ENCODE measurements at places on chromosomes 6 and 20.

DNA sequence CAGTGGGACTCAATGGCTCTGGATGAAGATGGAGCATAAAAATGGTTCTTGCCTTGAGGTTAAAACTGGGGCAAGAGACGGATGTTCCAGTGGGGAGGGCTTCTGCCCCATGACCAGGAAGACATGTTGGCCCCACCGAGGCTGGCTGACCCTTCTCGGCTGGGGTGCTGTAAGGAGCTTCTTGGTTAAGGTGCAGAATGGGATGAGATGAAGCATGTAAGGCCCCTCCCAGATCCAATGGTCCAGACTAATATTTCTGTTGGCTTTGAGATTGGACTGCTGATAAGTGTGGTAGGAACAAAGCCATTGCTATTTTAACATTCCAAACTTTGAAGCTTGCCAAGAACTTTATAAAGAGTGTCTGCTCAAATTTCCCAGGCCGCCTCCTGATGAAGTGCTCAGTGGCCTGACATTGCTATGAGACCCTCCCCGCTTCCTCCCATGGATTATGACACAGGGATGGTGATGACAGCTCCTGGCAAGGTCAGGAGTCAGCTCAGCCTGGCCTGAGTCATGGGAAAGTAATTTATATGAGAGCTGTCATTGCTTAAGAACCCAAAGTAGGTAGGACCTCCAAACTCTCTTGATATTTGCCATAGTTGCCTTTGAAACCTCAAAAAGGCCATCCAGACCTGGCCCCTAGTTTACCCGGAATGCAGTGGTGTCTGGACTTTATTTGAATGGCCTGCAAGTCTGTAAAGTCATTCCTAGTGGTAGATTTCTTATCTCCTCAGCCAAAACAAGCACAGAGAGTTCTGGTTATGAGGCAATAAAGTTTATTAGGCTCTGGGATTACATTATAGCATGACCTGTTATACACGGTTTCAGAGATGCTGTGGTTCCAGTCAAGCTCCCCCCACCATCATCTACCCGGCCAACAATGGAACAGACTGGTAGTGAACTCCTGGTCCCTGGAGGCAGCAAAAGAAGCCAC, 55.2 kb downstream of the TGM2 start:
- DNase-seq = no peak

DNA sequence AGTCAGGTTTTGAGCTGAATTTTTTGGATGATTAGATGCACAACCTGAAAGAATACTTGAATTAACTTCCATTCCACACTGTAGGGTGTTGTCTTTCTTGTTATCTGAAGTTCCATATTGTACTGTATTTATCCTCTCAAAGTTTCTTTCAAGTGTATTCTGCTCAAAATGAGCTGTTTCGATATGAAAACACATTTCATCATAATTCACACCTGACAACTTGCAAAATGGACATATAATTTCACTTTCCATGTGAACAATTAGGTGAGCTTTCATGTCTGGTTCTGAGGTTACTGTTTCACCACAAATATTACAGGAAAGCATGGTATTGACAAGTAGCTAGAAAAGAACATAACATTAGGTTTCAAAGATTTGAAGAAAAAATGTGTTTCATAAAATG, 1.7 kb downstream of the ZUP1 start:
- no peak for DNase-seq

GRCh38 chr6:44850312-44850711, 462.8 kb downstream of the CDC5L start:
- no peak for DNase-seq

- no peak for DNase-seq
Measured at GRCh38 chr6:96001891-96002575, 13.7 kb upstream of the FUT9 start.

DNA sequence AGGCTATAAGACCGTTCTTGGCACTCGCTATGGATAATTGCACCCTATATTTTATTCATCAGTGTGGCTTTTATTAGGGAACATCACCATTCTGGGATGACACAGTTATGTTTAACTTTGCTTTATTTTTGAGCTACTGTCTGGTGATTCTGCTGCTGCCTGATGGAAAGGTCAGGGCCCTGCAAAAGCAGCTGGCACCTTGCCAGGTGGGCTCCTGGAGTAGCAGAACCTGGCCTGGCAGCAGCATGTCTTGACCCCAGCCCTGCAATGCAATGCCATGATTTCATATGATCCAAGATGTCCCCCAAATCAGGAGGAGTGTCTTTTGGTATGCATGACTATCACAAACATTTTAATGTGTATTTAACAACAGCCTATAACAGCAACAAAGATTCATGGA, 228.4 kb upstream of the RSPO3 start:
- DNase-seq = no peak

GRCh38 chr20:59829786-59830664, 103.4 kb downstream of the SYCP2 start:
- DNase-seq = no peak

DNA sequence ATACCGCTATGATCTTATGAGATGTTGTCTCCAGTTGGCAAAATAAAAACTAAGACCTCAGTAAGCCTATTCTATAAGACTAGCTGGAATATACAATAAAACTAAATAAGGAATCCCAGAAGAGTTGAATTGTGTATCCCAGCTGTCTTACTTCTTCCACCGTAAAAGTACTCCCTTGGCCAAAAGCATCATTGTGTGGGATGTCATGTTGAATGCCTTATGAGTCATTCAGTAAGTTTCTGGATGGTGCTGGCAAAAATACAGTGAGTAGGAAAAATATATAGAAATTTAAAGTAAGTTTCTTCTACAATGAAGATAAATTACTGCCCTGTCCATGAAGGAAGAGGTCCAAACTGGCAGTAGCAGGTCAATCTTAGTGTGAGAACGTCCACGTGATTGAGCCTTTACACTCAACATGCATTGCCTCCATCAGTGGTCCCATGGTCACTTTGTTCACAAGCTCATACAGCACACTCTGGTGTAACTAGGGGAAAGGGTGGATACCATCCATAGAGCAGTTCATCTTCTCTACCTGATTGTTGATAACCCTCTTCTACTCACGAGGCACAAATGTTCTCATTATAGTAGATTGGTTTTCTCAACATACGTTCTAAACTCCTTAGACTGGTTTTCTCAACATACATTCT, 13.7 kb upstream of the ZNF318 start:
- DNase-seq = no peak

DNA sequence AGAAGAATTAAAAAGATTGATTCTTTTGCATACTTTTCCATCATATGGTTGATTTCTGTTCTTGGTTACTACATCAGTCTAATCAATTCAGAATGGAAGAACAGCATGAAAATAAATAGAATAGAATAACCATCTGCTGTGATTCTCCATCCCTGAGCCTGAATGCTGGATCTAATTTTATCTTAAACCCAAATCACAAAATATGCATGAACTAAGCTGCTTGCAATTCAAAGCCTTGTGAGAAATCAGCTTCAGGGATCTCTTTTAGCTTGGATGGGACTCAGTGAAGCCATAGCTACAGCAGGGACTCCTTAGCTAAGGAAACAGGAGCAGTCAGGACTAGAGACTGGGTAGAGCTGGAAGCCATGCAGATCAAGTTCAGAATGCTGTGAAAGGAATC, 74.1 kb downstream of the TPBG start:
- no peak for DNase-seq

DNA sequence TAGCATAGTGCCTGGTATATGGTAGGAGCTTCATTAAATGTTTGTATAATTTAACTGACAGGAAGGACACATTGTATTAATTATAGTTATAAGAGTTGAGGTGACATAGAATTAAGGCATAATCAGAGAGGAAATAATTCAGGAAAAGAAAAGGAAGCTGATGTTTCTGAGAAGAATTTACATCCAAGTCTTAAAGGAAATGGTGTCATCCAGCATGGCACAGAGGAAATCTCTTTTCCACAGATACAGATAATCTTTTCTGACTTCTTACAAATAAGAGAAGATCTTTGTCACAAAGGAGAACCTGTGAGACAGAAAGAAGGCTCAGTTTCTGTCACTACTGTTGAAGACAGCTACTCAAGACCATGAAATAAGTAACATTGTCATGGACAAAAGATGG, 222.5 kb downstream of the GJA1 start:
- no peak for DNase-seq

DNA sequence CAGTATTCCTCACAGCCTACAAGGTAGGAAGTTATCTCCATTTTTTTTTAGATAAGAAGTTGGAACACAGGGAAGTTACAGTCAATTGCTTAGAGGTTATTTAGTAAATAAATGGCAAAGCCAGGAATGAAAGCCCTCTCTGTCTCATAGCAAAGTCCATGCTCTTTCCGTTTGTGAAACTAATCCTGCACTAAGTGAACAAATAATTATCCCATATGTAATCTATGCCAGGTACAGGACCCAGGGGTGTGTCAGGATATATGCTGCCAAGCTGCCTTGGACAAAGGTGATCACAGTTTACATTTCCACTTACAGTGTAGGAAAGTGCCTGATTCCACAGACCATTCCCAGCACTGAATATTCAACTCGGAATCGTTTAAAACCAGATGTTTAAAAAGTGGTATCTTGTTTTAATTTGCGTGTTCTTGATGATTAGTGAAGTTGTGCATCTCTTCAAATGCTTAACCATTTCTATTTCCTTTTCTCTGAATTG, 13.6 kb upstream of the GMDS start:
- no peak for DNase-seq

- no peak for DNase-seq
Measured at GRCh38 chr6:141878686-141879085, 254.0 kb upstream of the GJE1 start.

DNA sequence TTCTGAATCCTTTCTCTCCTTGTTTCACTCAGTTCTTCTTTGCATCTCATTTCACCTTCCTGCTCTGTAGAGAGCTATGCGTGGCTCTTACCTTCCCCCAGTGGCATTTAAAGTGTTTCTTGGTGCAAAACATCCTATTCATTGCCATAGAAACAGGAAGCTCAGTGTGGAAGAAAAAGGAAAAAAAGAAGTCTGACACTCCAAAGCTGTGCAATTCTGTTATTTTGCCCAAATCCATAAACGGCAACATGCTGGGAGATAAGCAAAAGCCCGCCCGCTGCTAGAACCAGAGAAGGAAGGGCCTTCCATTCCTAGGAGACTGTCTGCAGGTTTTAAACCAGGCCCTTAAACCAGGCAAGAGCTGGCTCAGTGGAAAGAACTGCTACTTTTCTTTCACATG, 247.1 kb downstream of the HIVEP2 start:
- DNase-seq = no peak

DNA sequence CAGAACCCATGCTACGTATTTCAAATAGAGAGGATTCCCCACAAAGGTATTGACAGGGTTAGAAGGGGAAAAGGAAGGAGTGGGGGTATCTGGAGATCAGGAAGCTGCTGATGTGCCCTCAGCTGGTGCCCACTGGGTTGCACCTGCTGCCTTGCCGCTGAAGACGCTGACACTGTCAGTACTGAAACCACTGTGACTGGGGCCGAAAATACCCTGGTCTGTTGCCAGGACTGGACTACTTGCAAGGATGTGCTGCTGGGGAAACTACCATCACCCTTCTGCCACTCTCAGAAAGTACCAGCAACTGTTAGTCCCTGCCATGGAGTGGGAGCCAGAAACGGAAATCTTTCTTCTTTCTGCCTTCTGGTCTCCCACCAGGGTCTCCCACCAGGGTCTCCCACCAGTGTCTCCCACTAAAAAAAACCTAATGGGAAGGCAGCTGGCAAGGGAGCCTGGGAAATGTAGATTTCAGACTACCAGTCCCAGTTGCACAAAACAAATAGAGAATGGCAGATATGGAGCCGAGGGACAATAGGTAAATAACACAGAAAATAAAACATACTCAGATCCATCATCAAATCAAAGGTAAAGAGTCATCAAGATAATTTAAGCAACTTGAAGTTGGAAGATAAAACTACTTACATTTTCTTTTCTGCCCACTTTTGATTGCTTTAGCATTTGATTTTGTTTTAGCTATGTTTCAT, 204.8 kb downstream of the TPBG start:
- no peak for DNase-seq

- DNase-seq = no peak
Measured at GRCh38 chr20:7858734-7859250, 81.5 kb downstream of the HAO1 start.

DNA sequence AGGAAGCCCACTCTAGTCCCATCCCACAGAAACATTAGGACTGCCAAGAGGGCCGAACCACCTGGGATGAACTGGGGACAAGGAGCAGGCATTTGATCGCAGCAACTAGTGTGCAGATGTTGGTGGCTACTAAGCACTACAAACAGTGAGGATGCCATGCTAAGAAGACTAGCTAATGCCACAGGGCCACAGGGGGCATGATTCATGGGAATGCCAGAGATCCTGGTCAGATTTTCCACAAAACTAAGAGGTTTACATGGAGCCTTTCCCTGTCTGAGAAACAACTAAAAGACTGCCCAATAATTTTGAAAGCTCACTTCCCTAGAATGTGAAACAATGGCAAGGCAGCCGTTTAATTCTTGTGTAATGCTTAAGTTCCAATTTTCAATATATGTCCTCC, 375.9 kb upstream of the PTCHD4 start:
- no peak for DNase-seq

GRCh38 chr6:5657684-5658430, 348.9 kb downstream of the NRN1 start:
- no peak for DNase-seq

- no peak for DNase-seq
Measured at GRCh38 chr6:149289966-149290365, 27.5 kb upstream of the TAB2 start.

GRCh38 chr6:75012018-75012417, 193.8 kb downstream of the COL12A1 start:
- no peak for DNase-seq

DNA sequence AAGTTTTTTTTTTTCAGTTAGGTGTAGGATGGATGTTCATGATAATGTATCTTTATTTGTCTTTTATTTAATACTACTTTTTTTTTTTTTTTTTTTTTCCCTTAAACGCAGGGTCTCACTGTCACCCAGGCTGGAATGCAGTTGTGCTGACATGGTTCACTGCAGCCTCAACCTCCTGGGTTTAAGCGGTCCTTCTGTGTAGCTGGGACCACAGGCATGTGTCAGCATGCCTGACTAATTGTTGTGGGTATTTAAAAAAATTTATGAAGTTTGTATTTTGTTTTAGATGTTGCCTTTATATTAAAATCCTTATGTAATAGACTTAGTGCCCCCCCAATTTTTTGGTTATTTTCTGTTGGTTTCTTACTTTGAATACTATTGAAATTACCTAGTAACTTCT, 42.6 kb downstream of the NCOA3 start:
- no peak for DNase-seq

DNA sequence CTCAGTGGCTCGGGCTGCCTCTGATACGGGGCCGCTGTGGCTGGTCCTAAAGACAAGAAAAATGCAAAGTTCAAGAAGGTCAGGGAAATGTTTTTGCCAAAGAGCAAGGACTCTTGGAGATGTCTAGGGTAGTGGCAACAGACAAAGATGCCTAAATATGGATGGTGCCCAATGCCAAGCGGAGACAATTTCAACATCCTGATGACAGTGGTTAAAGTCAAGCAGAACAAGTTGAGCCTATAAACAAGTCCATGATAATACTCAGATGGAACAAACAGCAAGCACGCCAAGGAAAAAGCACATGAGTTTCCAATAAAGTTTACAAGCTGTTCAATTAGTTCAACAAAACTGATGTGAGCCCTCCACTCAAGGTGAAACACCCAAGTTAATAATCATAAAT, 51.1 kb downstream of the SLC22A1 start:
- no peak for DNase-seq

- no peak for DNase-seq
Measured at GRCh38 chr6:155155787-155156447, 107.9 kb upstream of the CLDN20 start.

- no peak for DNase-seq
Measured at GRCh38 chr20:9269280-9269971, 200.5 kb downstream of the PLCB4 start.

All from HuH-7.5 (cell line).